Vagina (tissue), 2 donors: ENCODE measurements at places on chromosomes 2 and 18. TPM values are rescaled to one million over a fixed set of nuclear protein-coding genes. Genes with fewer than 3 reads are reported as not detected.

The MATN3 gene
- total RNA-seq, result 3.9 TPM

The WNT10A gene
- 2.5 TPM for total RNA-seq

The STON1 gene
- total RNA-seq, result 48.1 TPM

The DAW1 gene
- not detected for total RNA-seq

The INHA gene
- 0.74 TPM for total RNA-seq

The SERPINB13 gene
- 131 TPM for total RNA-seq

The CDH2 gene
- 3.7 TPM for total RNA-seq

The IL1A gene
- 0.98 TPM for total RNA-seq

The TWIST2 gene
- total RNA-seq, result 214 TPM

The UGT1A5 gene
- total RNA-seq, result 1.2 TPM

The ATP8B1 gene
- 41.5 TPM for total RNA-seq

The RTP5 gene
- not detected for total RNA-seq

The MC4R gene
- total RNA-seq, result not detected
